ENCODE measurements at places on chromosomes 7 and 10.
A peak's percentile ranks its signal among the peaks of the same experiment; 100 is the strongest.

DNA sequence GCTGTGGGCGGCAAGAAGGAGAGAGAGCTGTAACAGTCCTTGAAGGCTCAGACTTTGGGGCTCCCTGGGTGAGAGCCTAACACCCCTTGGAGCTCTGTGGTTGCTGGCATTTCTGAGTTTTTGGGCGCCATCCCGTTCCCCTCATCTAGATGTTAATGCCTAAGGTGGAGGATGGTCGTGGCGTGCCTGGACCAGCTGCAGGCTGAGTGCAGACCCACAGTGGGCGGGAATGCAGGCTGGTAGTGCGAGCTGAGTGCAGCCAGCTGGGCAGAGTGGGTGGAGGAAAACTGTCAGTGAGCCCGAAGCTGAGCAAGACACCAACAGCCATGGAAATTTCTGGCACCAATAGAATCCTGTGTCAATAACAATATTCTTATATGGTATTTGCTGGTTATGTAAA lies 403.0 kb downstream of the ANKRD7 start:
- DNase-seq: no peak

DNA sequence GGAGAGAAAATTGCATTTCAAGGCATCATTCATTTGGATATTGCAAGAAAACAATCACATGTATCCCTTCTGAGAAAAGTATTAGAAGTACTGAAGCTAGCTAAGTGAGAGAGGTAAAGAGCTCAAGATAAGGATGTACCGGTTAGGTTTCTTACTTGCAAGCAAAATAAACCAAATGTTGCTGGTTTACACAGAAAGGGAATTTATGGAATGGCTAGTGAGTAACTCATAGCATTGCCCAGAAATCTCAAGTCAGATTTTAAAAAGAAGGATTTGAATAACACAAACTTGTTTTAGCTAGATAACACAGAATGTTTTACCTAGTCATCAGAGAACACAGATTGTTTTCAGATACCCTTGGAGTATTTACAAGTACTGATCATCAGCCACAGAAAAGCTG lies 30.6 kb downstream of the KLHL7 start:
- DNase-seq: no peak

DNA sequence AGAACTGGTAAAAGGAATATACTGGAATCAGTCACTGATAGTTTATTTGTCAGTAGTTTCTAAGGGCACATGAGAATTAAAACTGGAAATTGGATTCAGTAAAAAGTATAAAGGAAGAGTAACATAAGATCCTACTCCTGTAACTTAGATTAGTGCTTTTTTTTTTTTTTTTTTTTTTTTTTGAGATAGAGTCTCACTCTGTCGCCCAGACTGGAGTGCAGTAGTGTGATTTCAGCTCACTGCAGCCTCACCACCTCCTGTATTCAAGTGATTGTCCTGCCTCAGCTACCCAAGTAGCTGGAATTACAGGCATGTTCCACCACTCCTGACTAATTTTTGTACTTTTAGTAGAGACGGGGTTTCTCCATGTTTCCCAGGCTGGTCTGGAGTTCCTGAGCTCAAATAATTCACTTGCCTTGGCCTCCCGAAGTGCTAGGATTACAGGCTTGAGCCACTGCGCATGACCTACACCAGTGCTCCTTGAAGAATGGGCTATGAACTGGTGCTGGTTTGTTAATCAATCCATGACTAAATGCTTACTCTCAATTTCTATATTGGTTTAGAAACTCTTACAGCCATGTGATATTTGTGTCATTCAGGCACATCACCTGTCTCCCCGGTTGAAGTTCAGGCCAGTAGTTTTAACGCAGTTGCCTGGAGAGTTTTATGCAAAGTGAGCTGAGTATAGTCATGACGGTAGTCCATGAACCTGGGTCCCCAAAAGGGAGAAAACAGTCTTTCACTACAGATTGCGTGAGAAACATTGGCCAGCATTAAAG lies 65.0 kb downstream of the ZEB1 start:
- DNase-seq: no peak

- DNase-seq: no peak
Observed at GRCh38 chr10:107544706-107545520, 380.4 kb upstream of the SORCS1 start.

GRCh38 chr7:101814081-101814990 lies 3.1 kb upstream of the CUX1 start:
- DNase-seq: no peak

- DNase-seq: no peak
Observed at GRCh38 chr10:118311505-118311904, 30.6 kb downstream of the FAM204A start.

DNA sequence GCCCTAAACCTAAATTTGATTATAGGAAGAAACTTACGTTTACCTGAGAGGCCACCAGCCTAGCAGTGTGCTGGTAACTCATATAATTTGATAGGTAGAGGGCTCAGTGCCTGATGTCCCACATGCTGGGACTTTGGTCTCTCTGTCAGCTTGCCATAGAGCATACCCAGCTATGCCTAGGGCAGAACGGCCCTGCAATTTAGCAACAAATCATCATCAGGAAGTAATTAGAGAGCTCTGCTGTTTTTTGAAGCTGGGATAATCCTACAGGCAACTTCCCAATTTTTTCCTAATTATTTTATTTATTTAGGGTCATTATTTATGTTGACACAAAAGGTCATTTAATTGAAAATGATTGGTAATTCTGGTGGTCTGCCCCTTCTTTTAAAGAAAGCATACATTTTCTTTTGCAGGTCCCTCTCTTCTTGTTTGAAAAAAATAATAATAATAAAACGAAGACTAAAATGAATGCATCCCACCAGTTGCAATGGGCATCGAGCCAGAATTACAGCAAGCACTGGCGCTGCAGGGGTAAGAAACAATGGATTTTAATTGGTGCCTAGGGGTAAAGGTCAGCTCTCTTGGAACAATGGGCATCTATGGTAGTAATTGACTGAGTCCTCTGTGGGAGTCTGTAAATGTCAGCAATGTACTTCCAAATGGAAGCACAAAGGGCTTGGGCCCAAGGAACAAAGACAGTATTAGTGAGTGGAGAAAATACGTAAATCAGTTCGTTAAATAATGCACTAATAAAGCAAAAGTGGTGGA lies 348.0 kb downstream of the SORCS1 start:
- no peak for DNase-seq

DNA sequence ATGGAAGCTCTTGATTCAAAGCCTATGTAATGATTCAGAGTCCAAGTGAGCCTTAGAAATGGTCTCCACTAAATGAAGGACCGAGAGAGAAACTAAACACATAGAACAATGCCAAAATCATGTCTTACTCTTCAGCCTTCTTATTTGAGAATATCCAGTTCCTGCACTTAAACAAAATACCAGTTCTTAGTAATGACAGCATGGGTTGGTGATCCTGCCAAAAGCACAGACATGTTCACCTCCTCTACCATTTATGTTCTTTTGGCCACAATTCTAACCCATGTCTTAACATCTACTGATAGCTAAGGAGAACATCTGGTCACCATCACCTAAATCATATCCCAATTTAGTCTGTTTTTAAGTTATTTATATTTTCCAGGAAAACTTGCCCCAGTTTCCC lies 239.6 kb upstream of the PTN start:
- no peak for DNase-seq

DNA sequence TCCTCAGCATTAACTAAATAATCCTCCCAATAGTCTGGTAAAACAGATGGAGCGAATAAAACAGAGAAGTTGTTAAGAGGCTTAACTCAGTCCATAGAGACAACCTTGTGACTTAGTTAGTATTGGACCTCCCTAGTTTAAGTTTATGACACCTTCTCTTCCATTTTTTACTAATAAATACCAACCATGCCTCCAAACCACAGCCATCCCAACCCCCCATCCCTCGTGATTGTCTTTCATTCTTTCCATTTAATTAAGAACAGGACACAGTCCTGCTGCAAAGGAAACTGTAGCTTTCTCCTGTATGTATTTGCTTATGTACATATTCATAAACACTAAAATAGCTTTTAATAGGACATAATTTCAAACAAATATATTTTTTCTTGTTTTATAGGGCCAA lies 238.2 kb downstream of the SEMA3D start:
- no peak for DNase-seq

- peak; percentile 26 for DNase-seq
Observed at GRCh38 chr10:29535012-29535777, 99.6 kb downstream of the SVIL start.

- no peak for DNase-seq
Observed at GRCh38 chr10:44457259-44457658, 72.4 kb upstream of the CXCL12 start.

DNA sequence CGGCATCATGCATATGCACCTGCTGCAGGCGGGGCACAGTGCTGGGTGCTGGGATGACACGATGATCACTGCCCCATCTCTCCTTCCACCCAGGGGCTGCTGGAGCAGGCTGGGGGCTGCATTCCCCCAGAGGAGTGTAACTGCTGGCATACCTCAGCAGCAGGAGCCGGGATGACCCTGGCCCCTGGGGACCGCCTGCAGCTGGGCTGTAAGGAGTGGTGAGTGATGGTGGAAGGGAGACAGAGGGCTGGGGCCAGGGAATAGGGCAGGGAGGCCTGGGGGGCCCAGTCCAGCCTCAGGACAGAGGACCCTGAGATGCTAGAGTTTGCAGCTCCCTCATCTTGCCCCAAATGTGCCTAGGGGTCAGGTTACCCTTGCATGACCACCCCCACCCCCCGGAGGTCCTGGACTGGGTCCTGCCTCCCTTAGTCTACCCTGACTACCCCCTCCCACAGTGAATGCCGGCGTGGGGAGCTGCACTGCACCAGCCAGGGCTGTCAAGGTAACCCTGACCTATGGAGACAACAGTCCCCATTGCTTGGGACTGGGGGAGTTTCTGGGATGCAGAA lies 14.5 kb upstream of the ZNF862 start:
- DNase-seq: no peak
